ENCODE measurements at places on chromosomes 3 and 15.

GRCh38 chr3:124761250-124761796 is 31.1 kb downstream of the UMPS start:
- peak; percentile 65 for DNase-seq

DNA sequence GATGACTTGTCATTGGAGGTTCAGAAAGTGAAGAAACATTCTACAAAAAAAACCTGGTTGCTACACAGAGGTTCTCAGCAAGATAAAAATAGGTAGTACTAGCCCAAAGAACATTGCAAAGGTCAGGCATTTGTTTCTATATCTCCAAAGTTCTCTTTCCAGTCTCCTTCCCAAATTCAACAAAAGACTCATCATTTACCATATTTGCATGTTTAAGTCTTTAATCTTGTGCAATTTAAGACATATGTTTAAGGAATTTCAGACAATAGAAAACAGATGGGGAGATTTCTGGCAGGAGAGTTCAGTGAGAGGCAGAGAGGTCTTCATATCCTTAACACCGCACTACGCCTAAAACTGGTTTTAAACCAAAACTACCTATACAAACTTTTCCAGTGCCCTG is 173.8 kb upstream of the THBS1 start:
- no peak for DNase-seq

GRCh38 chr3:40920041-40920440 is 279.3 kb upstream of the CTNNB1 start:
- no peak for DNase-seq

GRCh38 chr15:64623347-64623996 is 151.9 kb downstream of the RBPMS2 start:
- no peak for DNase-seq

GRCh38 chr3:112417696-112418318 is 81.5 kb downstream of the BTLA start:
- DNase-seq, result no peak

- no peak for DNase-seq
Observed at GRCh38 chr15:68526269-68526668, 52.5 kb upstream of the CORO2B start.

DNA sequence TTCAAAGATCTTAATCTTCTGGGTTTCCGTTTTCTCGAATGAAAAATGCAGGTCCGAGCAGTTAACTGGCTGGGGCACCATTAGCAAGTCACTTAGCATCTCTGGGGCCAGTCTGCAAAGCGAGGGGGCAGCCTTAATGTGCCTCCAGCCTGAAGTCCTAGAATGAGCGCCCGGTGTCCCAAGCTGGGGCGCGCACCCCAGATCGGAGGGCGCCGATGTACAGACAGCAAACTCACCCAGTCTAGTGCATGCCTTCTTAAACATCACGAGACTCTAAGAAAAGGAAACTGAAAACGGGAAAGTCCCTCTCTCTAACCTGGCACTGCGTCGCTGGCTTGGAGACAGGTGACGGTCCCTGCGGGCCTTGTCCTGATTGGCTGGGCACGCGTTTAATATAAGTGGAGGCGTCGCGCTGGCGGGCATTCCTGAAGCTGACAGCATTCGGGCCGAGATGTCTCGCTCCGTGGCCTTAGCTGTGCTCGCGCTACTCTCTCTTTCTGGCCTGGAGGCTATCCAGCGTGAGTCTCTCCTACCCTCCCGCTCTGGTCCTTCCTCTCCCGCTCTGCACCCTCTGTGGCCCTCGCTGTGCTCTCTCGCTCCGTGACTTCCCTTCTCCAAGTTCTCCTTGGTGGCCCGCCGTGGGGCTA is at the start of the genes B2M and PATL2:
B2M (plus strand) TSS at position 422 of the 647 bp plus-strand sequence; CDS start at position 452, 30 bp downstream.
PATL2 (minus strand) TSS at position 228 of the 647 bp plus-strand sequence. CDS start 34,833 bp downstream, outside the sequence.
- peak; percentile 98 for DNase-seq

DNA sequence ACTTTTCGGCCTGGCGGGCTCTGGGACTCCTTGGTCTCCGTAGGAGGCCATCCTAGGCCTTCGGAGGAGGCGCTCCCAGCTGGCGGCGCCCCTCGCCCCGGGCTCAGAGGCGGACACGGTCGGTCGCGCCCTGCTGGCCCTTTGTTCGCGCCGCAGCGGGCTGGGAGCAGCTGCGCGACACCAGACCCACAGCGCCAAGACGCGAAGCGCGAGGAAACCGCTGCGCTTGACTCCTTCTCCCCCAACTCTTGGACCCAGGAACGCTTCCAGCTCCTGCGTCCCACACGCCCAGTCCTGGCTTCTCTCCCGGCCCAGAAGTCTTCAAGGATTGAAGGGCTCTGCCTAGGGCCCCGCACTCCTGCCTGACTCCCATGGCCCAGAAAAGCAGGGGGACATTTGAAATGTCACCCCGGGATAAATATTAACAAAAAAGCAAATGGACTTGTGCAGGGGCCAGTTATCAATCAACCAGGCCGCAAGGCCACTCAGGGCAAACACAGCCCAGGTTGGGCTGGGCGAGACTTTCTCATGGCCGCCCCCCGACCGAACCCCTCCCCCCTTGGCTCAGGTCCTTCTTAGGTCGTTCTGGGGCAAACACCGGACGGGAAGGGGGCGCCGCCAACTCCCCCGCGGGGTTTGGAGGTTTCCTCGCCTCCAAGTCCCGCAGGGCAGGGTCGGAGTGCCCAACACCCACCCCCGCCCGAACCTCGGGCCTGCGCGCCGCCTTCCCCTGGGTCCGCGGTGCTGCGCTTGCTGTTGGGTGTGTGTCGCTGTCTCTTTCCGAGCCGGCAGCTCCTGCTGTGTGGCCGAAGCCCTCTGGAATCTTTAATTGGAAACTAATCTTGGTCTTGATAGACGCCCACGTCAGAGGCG is 5.1 kb downstream of the ONECUT1 start:
- peak; percentile 57 for DNase-seq

GRCh38 chr15:29086001-29086400 is 183.6 kb downstream of the NSMCE3 start:
- no peak for DNase-seq

DNA sequence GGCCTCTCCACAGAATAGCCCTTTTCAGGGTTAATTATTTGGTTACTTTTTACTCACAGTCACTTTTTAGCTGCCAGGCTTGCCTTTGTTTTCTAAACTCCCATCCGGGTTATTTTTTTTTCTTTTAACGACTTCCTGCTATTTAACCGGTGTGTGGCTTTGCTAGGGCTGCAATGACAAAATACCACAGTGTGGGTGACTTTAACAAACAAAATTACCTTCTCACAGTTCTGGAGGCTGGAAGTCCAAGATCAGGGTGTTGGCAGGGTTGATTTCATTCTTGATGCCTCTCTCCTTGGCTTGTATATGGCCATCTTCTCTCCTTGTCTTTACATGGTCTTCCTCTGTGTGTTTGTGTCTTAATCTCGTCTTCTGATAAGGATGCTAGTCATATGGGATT is 91.5 kb downstream of the IL1RAP start:
- DNase-seq, result no peak

DNA sequence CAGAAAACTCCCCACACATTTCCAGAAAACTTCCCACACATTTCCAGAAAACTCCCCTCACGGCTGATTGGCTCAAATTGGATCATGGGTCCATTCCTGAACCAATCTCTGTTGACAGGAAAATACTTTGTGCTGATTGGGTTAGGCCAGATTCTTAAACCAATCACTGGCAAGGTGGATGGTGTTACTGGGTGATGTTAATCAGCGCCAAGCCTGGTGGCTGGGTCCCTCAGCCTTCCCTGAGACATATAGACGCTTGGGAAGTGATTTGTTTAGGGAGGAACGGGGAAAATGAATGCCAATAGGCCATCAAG is 199.4 kb upstream of the UBE2E2 start:
- DNase-seq, result no peak

DNA sequence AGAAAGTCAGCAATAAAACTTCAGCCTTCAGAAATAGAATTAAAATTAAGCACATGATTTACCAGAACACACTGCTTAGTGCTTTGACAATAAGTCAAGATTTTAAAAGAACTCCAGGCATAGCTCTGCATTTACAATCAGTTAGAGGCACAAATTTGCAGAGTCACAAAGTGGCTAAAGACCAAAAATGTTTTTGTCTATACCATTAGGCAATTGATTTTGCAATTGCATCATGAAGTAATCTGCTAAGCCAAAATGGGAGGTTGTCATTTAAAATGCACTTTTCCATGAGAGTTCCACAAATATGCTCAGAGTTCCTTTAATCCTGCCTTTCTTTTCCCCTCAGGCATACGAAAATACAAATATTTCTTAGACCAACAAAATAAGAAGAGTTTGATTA is 10.1 kb upstream of the DCP1A start:
- DNase-seq, result no peak

DNA sequence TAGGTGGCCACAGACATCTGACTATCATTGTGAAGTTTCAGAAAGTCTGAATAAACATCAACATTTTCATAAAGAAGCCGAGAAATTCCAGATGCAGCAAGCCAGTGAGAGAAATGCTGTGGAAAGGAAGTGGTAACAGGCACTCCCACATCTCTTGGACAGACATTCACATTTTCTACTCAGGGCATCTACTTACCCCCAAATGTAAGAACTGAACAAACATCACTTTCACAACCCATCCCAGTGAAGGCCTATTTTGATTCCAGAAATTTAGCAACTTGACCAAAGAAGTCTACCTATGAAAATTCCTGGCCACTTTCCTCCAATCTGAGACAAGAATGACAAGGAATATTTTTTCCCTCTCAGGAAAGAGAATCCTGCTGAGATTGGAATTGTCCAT is 224.8 kb upstream of the DCBLD2 start:
- DNase-seq, result no peak

DNA sequence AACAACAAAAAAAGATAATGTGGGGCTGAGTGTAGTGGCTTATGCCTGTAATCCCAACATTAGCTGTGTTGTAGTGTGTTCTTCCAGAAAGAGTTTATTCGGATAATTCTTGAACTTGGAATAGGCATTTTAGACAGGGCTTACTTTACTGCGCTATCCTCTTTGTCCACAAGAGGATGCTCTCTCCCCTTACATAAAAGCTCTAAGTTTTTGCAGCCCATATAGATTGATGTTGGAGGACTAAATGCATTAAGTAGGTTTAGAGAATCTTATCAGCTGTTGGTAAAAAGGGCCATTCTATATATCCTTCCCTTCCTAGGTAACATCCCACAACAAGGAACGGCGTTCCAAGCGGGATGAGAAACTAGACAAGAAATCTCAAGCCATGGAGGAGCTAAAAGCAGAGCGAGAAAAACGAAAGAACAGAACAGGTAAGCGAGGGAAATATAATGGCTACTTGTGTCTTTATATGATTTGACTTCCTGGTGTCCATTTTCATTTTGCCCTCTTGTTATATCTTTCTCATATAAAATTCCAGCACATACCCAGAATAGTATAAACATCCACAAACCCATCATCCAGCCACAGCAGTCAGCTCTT is 27.8 kb upstream of the ITPKA start:
- DNase-seq, result no peak

GRCh38 chr3:72238010-72238691 is 453.2 kb upstream of the PROK2 start:
- peak; percentile 25 for DNase-seq

- no peak for DNase-seq
Observed at GRCh38 chr3:8324747-8325146, 176.9 kb upstream of the LMCD1 start.

GRCh38 chr3:4302747-4303146 is 422 bp upstream of the SETMAR start:
- no peak for DNase-seq

DNA sequence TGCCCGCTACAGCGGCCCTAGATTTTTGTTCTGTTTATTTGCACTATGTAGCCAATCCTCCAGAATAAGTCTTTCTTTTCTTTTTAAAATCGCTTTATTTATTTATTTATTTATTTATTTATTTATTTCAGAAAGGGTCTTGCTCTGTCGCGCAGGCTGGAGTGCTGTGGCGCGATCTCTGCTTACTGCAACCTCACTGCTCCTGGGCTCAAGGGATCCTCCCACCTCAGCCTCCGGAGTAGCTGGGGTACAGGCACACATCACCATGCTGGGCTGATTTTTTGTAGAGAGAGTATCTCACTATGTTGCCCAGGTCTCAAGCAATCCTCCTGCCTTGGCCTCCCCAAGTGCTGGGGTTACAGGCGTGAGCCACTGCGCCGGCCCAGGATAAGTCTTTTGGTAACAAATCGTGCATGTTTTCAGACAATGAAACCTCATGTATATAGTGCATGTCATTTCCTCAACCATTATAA is 333 bp upstream of the MTFMT start:
- no peak for DNase-seq

GRCh38 chr3:23607184-23607847 is 198.4 kb upstream of the UBE2E1 start:
- DNase-seq, result no peak

GRCh38 chr15:73495181-73495580 is 52.2 kb downstream of the REC114 start:
- no peak for DNase-seq

- DNase-seq, result no peak
Observed at GRCh38 chr15:32901192-32901591, 183.4 kb downstream of the GREM1 start.

DNA sequence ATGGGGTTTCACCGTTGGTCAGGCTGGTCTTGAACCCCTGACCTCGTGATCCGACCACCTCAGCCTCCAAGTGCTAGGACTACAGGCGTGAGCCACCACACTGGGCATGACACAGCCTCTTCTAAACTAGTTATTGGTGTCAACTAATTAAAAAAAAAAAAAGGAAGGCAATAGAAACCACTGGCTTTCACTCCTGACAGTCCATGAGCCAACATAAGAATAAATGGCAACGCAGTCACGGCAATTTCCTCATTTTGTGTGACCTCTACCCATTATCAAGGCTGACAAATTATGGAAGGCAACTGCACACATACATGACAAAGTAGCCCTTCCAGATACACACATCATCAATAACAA is 5.9 kb downstream of the ARHGEF3 start:
- no peak for DNase-seq

- DNase-seq, result no peak
Observed at GRCh38 chr15:93217343-93217742, 128.3 kb upstream of the RGMA start.

DNA sequence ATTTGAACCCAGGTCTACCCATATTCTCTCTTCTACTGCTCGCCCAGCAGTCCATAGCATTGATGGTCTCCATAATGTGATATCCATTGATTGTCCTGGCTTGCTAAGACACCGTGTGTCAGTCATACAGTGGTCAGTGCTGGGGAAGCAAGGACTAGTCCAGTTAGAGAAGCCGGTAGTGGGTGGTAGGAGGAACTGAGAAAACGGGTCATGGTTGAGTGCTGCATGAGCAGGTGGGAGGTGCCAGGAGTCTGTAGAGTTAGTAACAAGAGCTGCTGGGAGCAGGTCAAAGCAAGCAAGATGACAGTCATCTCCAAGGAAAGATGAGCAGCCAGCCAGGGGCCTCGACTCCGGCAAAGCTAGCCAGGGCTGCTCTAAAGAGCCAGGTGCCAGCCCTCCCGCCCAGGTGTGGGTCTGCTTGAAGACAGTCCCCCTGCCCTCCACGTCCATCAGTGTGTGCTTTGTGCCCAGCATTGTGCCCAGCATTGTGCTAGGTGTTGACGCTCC is 29.5 kb upstream of the USP3 start:
- peak; percentile 53 for DNase-seq
